ENCODE measurements at places on chromosomes 2 and 18.

- no peak for DNase-seq
Measured at GRCh38 chr18:58452454-58453166, 176.3 kb downstream of the ALPK2 start.

GRCh38 chr2:195360242-195360641 is 296.8 kb upstream of the SLC39A10 start:
- DNase-seq: no peak

GRCh38 chr18:10804126-10804525 is 278.3 kb downstream of the NAPG start:
- no peak for DNase-seq

- no peak for DNase-seq
Measured at GRCh38 chr2:218214116-218214515, 2.9 kb upstream of the ARPC2 start.

GRCh38 chr2:216670266-216671080 is 24.9 kb downstream of the IGFBP5 start:
- DNase-seq: no peak

DNA sequence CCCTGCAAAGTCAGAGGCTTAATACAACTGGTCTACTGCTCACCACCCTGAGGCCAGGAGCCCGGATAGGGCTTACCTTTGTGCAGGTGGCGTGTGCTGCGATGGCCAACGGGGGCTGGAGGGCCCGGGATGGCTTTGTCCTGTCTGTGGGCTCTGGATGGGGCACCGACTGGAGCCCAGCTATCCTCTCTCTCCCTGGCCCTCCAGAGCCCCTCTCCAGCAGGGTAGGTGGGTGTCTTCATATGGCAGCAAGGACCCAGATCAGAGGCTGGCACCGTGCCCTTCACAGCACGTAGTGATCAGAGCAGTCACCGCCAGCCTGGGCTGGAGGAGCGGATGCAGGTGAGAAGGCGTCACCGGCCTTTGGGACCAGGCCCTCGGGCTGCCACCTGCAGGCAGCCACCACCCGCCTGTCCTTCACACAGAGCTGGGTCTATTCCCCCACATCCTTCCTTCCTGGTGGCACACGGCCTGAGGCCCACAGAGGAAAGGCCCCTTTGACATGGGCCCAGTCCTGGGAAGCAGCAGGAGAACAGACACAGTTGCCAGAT is 232.1 kb downstream of the EIPR1 start:
- DNase-seq: no peak

DNA sequence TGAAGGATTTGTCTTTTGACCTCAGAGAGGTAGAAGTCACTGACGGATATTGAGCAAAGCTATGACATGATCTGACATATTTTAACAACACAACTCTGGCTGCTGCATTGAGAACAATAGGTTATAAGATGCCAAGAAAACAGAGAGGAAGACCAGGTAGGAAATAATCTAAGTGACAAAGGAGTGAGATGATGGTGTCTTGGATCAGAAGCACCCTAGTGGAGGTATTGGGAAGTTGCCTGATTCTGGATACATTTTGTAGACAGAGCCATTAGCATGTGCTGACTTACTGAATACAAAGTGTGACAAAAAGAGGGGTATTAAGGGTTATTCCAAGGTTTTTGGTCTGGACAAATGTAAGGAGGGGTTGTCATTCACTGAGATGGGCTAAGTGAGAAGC is 1438.1 kb downstream of the DPP10 start:
- no peak for DNase-seq

DNA sequence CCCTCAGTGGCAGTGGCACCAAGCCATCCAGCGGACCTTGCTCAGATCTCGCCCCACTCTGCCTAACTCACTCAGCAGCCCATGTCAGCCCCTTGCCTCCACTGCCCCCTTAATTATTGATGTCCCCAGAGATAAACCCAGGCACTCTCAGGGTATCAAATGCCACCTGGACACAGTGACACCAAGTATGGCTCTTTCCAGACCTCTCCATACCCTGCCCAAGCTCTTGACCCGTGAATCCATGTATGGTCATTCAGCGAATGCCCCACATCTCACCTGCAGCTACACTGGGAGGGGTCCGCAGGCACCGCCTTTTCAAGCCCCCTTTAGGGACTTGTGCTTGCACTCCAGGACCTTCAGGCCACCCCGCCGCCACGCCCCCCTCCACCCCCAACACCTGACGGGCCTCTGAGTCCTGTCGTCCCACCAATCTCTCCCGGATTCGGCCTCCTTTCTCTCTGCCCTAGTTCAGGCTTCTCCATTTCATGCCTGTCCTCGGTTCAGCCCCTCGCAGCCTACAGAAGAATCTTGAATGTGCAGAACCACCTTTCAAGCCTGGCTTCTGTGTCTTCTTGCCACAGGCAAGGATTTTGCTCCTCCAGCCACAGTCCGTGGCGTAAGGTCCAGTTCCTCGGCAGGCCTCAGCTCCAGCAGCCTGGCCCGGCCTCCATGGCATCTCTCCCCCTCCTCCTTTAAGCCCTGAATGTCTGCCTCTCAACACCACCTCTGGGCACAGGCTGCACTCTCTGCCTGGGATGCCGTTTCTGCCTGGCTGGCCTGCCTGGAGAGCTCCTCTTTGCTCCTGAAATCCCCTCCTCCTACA is 54.1 kb upstream of the ODC1 start:
- no peak for DNase-seq

DNA sequence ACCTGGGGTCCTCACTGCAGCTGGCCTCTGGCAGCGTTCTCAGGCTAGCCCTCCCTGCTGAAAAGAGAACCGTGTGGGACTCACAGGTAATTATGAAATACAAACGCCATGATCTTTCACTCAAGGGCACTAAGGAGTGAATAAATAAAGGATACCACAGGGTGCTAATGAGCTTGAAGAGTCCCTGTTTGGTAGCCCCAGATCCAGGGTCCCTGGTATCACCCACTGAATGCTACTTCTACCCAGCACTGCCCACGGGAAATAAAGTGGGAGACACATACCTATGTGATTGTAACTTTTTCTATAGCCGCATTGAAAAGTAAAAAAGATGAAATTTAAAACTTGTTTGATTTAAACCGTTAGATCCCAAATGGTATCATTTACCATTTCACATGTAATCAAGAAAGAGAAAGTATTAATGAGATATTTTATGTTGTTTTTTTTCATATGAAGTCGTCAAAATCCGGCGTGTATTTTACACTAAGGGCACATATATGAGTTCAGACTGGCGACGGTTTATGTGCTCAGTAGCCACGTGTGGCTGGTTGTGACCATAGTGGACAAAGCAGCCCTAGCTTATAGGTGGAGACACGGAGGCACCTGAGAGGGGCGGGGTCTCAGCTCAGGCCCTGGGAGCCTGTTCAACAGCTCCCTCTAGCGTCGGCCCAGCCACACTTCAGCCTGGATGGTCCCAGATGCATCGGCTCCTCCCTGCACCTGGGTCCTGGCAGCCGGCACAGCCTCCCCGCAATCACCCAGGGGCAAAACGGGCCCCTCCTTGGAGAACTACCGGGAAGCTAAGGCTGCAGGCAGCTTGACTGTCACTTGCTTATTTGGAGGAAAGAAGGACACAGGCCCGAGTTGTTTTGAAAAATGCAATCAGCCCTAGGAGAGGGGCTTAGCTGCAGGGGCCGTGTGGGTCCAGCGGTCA is 39.2 kb downstream of the ODC1 start:
- DNase-seq: peak; percentile 59

- no peak for DNase-seq
Measured at GRCh38 chr2:23482607-23483006, 97.6 kb downstream of the KLHL29 start.

DNA sequence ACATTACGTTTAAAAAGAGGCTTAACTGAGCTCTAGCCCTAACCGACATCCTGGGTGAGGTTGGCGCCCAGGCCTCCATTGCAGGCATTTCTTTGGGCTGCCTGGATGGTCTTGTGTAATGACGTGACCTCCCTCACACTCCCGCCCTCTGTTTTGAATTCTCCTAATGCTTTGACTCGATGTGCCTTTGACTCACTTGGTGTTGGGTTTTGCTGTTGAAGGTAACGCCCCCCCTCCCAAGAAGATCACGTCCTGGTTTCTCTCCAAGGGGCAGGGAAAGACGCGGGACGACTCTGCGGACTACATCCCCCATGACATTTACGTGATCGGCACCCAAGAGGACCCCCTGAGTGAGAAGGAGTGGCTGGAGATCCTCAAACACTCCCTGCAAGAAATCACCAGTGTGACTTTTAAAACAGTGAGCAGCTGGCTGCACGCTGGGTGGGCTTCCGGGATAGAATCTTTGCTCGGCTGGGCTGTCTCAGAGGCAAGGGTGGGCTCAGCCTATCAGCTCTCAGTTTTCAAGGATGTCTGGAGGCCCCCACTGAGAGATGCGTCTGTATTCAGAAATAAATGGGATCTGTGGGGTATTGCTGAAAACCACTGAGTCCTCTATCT is 87.9 kb upstream of the ATG16L1 start:
- no peak for DNase-seq

- DNase-seq: no peak
Measured at GRCh38 chr2:15498554-15498953, 62.6 kb downstream of the NBAS start.

GRCh38 chr2:232854082-232854481 is 16.0 kb upstream of the SNORC start:
- DNase-seq: no peak

DNA sequence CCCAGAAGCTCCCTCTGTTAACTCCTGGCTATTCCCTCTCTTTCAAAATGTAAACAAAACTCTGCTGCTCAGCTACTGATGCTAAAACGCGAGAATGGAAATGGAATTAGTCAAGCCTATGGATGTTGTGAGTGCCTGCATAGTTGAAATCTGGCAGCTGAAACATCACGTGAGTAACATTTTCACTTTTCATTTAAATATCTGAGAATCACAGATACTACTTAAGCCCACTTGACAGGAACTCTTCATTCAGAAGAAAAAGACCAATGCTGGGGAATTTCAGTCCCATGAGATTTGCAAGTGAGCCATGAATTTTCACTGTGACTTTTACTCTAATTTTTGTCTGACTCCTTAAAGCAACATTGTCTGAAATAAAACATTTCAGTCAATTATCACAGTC is 215.3 kb upstream of the SESTD1 start:
- no peak for DNase-seq

- DNase-seq: no peak
Measured at GRCh38 chr2:85001595-85001994, 30.6 kb downstream of the KCMF1 start.

- DNase-seq: no peak
Measured at GRCh38 chr18:23512641-23513040, 9.3 kb downstream of the RMC1 start.

- no peak for DNase-seq
Measured at GRCh38 chr2:127092306-127092705, 14.6 kb downstream of the BIN1 start.

- no peak for DNase-seq
Measured at GRCh38 chr2:1141079-1141478, 190.4 kb downstream of the SNTG2 start.

DNA sequence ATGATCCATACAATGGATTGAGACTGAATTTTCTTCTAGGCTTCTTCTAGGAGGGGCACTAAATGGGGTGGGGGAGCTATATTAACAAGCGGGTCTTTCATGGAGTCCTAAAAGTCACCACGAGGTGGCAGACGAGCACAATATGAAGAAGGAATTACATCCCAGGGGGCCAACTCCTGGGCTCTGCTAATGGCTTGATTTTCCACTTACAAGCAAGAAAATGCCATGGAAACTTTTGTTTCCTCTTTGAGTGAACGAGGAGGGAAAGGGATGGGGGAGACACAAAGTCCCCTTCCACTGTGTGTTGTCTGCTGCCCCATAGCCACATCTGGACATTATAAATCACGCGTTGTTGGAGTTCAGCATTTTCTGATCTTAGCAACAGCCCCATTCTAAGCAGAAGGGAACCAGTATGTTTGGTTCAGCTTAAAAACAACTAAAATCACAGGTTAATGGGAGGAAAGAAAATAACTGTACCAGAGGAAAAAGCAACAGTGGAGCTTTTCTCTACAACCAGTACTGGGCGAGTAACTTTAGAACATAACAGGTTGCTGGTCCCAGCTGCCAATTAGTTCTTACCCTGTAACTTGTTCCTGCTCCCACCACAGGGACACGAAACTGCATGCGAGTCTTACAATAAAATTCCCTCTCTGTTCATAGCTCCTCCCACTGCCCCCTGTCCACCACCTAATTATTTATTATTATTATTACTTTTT is 285.0 kb upstream of the PARD3B start:
- DNase-seq: no peak

GRCh38 chr2:42045352-42045751 is 2.5 kb upstream of the PKDCC start:
- no peak for DNase-seq

DNA sequence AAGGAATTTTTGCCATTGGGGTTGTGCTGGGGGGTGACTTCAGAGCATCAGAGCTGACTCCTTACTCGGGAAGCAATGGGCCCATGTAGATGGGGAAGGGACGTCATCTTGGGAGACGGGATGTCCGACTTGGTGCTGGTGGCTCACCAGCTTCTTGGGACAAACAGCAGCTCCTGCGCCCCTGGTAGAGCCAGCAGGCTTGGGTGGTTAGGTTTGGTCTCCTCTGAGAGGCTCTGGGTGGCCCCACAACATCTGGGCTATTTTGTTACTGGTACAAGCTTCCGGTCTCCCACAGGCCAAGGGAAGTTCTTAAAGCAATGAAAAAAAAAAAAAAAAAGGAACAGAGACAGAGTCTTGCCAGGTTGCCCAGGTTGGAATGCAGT is 1.8 kb downstream of the NGEF start:
- no peak for DNase-seq

- no peak for DNase-seq
Measured at GRCh38 chr2:221389904-221390303, 182.2 kb downstream of the EPHA4 start.

DNA sequence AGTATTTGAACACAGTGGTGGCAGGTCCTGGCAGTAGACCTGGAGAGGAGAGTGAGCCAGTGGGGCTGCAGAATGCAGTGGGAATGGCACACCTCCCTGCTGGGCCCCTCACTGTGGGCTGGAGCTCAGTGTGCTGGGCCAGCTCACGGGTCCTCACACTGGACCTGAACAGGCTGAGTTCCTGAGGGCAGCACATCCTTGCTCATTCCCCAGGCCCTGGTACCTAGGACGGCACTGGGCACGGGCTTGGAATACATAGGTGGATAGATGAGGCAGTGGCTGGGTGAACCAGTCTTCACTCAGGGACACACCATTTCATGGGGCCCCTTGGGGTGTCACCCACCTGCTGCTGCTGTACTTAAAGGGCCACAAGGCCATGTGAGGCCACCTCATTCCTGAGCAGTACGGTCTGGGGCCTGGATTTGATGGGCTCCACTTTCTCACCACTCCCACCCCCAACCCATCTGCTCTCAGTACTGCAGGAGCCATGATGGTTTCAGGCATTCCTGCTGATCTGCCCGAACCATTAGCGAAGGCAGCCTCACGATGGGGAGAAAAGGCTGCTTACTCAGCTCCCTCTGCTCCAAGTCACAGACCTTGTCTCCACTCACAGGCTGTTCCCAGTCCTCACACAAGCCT is 4.2 kb downstream of the TMEM177 start:
- DNase-seq: no peak

DNA sequence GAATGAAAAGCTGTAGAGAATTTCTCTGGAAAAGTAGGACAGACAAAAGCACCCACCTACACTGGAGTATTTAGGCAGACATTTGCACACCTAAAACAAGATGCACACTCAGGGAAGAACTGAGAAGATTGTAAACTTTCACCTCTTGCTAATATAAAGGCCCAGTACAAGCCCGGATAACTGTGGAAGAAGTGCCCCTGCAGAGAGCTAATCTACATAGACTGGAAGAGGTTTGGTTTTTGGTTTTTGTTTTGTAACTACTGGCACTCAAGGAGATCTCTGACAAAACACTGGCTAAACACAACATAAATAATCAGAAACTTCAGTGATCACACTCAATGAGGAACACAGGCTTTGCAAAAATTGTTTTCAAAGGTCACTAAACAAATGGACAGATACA is 782.2 kb upstream of the SLC8A1 start:
- no peak for DNase-seq
